ENCODE measurements at places on chromosomes 12 and 14.

DNA sequence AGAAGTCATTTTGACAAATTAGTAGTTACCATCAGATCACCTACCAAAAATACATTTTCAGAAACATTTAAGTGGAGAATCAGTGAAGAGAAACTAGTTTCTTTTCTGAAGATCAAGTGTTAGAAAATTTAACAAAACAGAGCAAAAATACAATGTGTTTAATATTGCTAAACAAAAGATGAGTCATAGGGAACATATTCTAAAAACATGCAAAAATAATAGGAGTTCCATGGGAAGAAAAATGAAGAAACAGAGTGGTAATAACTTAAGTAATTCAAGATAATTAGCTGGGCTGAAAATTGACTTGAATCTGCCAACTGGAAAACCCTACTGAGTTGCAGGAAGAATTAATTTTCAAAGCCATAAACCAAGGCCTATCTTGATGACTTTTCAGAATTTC lies 111.5 kb upstream of the KITLG start:
- DNase-seq = no peak

DNA sequence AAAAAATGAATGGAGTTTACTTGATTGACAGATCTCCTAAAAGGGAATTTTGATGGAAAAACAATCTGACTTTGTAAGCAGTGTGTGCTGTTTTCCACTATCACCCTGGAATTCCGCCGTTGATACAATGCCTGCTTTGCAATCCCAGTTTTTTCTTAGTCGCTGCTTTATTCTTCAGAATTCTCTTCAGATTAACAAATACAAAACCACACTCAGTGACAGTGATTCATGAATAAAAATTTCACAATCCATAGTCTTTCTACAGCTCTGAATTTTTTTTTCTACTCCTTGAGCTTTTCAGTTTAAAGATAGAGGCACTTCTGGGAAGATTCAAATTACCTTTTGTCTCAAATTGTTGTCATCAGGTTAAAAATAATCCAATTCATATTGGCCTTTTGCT lies 44.6 kb upstream of the KITLG start:
- DNase-seq = no peak

DNA sequence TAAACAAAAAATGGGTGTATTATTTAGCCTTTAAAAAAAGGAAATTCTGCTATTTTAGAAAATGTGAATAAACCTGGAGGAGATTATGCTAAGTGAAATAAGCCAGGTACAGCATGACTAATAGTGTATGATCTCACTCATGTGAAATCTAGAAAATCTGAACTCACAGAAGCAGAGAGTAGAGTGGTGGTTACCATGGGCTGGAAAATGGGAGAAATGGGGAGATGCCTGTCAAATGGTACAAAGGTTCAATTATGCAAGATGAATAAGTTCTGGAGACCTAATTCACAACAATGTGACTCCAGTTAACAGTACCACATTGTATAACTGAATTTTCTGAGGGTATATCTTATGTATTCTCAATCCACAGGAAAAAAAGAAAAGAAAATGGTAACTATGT lies 17.4 kb upstream of the LEMD3 start:
- DNase-seq = no peak

DNA sequence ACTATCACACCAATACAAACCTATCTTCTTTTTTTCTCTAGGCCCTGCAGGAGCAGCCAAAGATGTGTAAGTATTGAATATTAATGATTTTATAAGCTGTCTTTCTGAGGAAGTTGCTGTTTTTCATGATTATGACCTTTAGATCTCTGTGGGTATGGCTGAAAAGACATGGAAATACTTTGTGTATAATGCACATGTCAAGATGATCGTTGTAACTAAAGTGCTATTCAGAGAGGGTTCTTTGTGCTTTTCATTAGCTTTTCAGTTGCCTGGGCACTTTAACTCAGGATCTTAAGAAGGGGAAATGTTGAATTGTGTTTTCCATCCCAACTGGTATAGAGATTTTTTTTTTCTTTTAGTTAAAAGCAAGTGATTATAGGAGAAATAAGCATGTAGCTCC lies 18.1 kb downstream of the C12orf75 start:
- no peak for DNase-seq

GRCh38 chr12:110458756-110459155 lies 8.6 kb upstream of the ARPC3 start:
- DNase-seq = no peak

- DNase-seq = no peak
These were observed 33.7 kb downstream of the P2RX7 start for GRCh38 chr12:121166356-121166755.

- no peak for DNase-seq
These were observed 10.5 kb upstream of the SMCO2 start for GRCh38 chr12:27436029-27436428.

- DNase-seq = no peak
These were observed 311 bp upstream of the LGR5 start for GRCh38 chr12:71439362-71439612.

DNA sequence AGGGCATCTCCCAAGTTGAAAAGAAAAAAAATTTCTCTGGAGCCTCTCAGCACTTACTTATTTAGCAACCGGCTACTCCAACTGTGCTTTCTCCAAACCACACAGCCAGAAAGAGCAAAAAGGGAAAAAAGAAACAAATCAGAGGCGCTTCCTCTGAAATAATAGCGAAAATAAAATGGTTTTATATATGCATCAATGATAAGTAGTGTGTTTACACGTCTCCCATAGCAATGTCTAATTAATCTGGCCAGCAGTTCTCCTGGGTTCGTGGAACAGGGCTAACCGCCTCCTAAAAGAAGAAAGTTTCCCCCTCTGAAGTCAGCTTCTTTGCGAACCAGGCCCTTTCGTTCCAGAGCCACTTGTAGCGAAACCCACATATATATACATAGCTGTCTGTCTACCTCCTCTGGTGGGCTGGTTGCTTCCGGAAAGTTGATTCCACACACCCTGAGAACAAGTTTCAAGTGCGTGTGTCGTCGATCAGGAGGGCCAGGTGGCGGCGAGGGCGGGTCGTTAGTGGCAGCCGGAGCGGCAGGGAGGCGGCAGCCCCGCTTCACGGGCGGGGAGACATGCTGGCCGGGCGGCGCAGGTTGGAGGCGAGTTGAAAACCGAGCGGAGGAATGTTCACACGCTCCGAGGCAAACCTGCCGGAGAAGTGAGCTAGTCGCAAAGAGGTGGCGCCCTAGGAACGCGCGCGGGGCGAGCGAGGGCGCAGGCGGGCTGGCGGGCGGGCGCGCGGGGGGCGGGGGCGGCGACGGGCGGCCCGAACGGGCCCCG lies 2.7 kb downstream of the PTHLH start:
- no peak for DNase-seq

DNA sequence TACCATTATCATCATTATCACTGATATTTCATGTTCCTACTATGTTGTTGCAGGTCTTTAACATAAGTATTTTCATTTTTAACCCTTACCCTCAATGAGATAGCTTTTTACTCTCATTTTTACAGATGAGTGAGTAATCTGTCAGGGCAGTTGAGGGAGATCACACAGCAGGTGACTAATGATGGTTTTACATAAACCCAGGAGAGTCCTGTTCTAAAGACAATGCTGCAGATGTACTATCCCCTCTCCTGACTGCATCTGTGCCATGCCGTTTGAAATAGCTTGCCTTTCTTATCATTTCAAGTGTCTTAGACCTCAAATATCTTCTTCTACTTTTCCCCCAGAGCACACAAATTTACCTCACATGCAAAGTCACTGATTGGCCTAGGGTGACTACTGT lies 1552.1 kb upstream of the SEL1L start:
- no peak for DNase-seq

- DNase-seq = no peak
These were observed 300.2 kb upstream of the PRKD1 start for GRCh38 chr14:30227876-30228275.

DNA sequence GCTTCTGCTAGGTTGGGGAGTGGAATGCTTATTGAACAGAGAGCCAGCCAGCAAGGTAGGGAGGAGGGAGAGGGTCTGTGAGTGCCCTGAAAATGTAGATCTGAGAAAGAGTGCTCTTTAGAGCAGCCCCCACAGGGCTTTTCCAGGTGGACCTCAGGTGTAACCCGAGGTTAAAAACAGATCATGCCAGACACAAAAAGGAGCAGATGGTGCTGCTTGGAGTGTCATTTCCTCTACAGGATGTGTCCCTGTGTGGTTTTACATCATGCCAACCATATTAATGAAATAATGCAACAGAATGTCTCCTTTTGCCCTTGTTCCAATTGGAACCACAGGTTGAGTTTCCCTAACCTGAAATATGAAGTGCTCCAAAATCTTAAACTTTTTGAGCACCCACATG lies 6.4 kb downstream of the SUSD6 start:
- DNase-seq = no peak

GRCh38 chr12:93857991-93858447 lies 180.8 kb downstream of the CRADD start:
- DNase-seq = no peak

- no peak for DNase-seq
These were observed at the start of gene ADCY4 for GRCh38 chr14:24334431-24335291. ADCY4 (minus strand) TSS chr14:24335071; CDS start chr14:24334652, 419 bp downstream.

GRCh38 chr14:60089221-60089620 lies 2.5 kb upstream of the PCNX4 start:
- no peak for DNase-seq

- DNase-seq = no peak
These were observed 59.0 kb upstream of the RERGL start for GRCh38 chr12:18148961-18149360.

DNA sequence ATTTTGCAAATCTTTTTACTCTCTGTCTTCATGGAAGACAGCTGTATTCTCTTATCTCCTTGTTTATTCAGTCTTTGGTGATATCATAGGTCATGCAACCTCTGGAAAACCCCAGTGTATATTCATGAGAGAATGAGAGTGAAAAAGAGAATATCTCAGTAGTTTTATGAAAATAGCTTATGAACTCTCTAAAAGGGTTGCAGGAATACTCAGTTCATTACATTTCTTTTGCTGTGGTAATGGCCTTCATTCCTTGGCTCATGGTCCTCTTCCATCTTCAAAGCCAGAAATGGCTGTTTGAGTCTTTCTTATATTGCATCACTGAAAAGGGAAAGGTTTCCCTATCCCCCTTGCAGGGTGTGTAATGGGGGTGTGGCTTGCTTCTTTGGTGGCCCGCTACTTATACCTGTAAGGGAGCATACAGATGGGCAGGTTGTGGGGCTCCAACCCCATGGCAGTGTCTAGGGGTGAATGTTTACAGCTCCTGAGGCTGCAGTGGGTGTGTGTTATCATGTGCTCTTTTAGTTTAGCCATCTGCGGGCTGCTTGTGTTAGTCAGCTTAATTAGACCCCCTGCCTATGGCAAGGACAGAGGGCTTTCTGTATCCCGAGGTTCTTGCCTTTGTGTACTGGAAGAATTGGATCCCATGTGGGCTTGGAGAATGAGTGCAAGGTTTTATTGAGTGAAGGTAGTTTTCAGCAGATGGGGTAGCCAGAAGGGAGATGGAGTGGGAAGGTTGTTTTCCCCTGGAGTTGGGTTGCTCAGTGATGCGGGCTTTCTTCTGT lies 150.2 kb downstream of the CCDC91 start:
- DNase-seq = no peak

DNA sequence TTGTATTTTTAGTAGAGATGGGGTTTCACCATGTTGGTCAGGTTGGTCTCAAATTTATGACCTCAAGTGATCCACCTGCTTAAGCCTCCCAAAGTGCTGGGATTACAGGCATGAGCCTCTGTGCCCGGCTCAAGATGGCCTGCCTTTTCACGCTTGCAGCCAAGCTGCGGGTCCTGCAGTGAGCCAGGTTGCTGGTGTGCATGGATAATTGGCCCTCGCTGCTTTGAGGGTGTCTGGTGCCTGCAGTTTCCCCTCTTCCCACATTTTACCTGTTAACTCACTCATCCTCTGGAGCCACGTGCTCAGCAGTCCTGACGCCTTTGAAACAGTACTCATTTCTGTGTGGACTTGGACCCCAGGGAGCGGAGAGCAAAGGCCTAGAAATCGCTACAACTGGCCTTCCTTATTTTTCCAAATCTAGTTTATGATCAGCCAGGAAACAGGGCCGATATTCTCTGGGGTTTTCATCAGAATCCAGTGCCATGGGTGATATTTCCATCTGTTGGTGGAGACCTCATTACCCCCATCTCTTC lies 42.2 kb downstream of the TPCN1 start:
- DNase-seq = no peak

DNA sequence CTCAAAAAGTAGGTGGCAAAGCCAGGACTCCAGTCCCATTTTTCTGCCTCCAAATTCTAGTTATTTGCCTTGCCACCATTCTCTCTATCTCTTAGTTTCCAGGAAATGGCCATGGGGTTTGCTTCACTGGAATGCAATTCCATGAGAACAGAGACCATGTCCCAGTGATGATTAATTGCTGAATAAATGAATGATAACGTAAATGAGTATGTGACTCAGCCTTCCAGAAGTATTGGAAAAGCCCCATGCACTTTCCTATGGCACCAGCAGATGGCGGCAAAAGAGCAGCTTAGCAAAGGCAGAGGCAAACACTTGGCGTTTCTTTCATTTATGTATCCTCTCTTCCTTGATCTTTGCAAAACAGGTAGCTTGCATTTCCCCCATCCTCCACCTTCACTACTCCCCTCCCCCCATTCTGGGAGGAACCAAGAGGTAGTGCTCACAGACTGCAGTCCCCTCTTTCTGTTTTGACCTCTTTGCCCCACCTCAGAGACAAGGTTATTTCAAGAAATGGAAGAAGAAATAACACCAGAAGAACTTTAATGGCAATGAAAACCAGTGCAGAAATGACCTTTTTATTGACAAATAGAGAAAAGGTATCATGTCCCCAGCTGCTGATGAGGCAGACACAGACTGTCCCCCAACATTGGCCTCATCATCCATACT lies 21.3 kb downstream of the TBX3 start:
- peak; percentile 38 for DNase-seq

GRCh38 chr12:66603461-66603860 lies 75.4 kb downstream of the GRIP1 start:
- DNase-seq = no peak

DNA sequence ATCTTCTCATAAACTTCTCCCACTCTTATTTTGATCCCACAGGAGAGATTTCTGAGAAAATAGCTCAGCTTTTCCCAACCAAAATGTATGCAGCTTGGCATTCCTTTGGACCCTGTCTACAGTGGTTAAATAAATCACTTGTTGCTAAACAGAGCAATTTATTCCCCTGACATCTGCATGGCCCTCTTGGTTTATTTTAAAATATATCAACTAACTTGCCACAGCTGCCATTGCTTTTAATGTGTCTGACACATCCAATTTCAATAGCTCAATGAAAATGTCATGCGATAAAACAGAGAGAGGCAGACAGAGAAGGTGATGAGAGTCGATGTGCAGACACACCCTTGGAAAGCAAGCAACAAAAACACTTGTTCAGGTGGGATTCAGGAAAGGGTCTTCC lies 128.3 kb downstream of the SSPN start:
- no peak for DNase-seq

DNA sequence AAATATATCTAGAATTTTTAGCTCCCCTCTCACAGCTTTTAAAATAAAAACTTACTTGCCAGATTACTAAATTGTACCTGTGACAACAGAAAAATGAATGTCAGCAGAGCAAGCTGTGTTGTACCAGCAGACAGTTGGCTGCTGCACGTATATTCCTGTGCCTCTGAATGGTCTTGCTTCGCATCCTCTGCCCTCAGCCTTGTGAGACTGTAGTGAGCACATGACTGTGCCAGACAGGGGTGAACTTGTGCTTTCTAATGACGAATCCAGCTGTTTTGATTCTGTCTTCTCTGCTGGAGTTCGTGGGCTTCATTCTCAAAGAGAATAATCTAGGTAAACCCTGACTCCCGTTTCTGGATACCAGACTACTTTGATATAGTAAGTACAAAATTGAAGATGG lies 58.3 kb upstream of the FRMD6 start:
- no peak for DNase-seq
